ENCODE measurements at places on chromosomes 13 and 19. TPM values are rescaled to one million over a fixed set of nuclear protein-coding genes. Genes with fewer than 3 reads are reported as not detected.

ZNF526 gene
- 15.7 TPM for total RNA-seq

RPL21 gene
- total RNA-seq: 593 TPM

CACNA1A gene
- total RNA-seq: 0.65 TPM

FAM216B gene
- not detected for total RNA-seq

STOML3 gene
- total RNA-seq: not detected

SPRYD7 gene
- 4.6 TPM for total RNA-seq

PABPC3 gene
- total RNA-seq: 0.10 TPM

DDA1 gene
- total RNA-seq: 33.3 TPM

C13orf42 gene
- total RNA-seq: not detected

COL4A1 gene
- total RNA-seq: 1,365 TPM

ZNF681 gene
- 1.3 TPM for total RNA-seq

Data from vein endothelial cell (primary cell).